Thyroid gland (tissue), 4 donors: ENCODE measurements at places on chromosomes 3 and 15. TPM values are rescaled to one million over a fixed set of nuclear protein-coding genes. Genes with fewer than 3 reads are reported as not detected.

The NT5DC2 gene
- 46.3 TPM for total RNA-seq

The ANKDD1A gene
- 5.8 TPM for total RNA-seq

The RTP1 gene
- total RNA-seq = not detected

The STAC gene
- 0.40 TPM for total RNA-seq

The MCTP2 gene
- total RNA-seq = 84.0 TPM

The CAND2 gene
- total RNA-seq = 18.0 TPM

GRCh38 chr15:74844319-74845207 lies 1.6 kb upstream of the ULK3 start:
- peaks cover 40% of the 10 kb centered on the region for H3K4me1 ChIP-seq
- no peak overlapping the region for H3K4me3 ChIP-seq
- H3K27me3 ChIP-seq = no peaks in the 10 kb centered on the region
- DNase-seq = no peak
- H3K36me3 ChIP-seq = peaks cover 10% of the 10 kb centered on the region
- H3K27ac ChIP-seq = no peak overlapping the region

DNA sequence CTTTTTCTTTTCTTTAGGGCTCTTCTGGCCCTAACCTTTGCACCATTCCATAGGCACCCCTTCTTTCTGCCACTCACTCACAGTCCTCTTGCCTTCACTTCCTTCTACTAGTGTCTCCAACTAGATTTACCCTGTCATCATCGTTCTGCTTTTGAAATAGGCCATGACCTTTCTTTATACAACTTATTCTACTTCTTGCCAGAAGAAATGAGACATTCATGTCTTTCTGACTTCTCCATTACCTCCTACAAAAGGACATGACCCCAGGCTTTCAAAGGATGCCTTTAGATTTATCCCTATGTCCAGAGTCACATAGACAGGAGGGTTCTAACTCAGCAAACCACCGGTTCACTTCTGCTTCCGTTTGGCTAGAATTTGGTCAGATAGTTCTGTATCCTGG lies 336.4 kb upstream of the LRRFIP2 start:
- H3K36me3 ChIP-seq = peaks cover 19% of the 10 kb centered on the region
- no peaks in the 10 kb centered on the region for H3K27me3 ChIP-seq
- no peak for DNase-seq
- peaks cover 58% of the 10 kb centered on the region for H3K4me1 ChIP-seq
- no peak overlapping the region for H3K4me3 ChIP-seq

- H3K4me1 ChIP-seq = peaks cover 27% of the 10 kb centered on the region
- peak; percentile 79 for DNase-seq
- H3K27me3 ChIP-seq = no peaks in the 10 kb centered on the region
Measured at GRCh38 chr15:68818066-68818768, 2.5 kb downstream of the ANP32A start.

DNA sequence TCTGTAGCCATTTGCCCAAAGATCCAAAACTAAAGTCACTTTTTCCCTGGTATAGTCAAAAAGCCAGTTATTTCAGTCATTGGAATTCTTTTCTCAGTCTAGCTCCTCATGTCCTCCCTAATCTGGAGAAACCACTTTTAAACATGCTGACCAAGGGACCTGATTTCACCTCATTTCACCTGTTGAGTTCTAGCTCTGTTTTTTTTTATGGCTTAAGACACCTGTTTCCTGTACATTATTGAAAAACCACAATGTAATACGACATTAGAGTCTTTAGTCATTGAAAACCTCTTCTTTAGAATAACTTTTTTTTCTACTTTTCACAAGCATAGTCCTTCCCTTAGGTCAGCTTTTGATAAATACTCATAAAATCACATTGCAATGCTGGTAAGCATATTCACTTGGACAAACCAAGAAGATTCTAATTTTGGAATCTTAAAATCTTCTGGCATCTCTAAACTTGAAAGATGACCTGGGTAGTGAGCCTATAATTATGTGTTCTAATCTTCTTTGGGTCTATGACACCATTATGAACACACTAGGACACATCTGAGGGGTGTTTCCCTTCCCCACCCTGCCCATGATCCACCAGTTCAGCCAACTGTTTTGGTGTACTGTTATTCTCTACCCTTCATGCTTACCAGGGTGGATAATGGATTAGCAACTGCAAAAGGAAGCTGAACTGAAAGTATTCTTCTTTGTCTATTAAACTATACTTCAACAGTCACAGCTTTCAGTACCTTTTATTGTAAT lies 103.5 kb upstream of the FXR1 start:
- DNase-seq = no peak
- H3K4me3 ChIP-seq = no peak overlapping the region
- no peaks in the 10 kb centered on the region for H3K27me3 ChIP-seq
- no peaks in the 10 kb centered on the region for H3K36me3 ChIP-seq
- no peaks in the 10 kb centered on the region for H3K4me1 ChIP-seq

DNA sequence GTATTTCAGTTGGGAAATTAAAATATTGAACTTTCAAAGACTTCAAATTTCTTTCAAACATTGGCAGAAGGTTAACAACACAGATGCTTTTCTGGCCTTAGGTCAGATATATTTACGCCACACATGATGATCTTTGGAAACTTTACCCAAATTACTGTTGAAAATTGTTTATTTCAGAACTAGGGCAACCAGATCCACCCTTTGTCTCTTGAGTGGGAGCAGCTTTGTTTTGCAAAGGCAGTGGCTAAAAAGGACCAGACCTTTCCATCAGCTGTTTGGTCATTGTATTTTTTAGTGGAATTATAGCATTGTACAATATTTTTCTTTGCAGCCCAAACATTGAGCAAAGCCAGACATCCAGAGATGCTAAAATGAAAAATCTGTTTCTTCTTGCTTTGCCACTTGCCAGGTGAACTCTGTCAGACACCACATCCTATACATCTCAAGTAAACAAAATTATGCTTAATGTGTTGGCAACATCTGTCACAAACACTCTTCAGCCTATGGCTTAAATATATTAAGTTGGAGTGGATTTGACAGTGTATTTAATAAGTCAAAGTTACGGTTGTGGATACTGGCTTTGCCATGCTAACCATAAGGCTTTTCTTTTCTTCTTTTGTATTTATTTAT lies 651.9 kb downstream of the RBMS3 start:
- no peak for DNase-seq
- H3K36me3 ChIP-seq = no peaks in the 10 kb centered on the region
- no peak overlapping the region for H3K27ac ChIP-seq
- no peak overlapping the region for H3K4me3 ChIP-seq
- no peaks in the 10 kb centered on the region for H3K27me3 ChIP-seq
- no peaks in the 10 kb centered on the region for H3K4me1 ChIP-seq

DNA sequence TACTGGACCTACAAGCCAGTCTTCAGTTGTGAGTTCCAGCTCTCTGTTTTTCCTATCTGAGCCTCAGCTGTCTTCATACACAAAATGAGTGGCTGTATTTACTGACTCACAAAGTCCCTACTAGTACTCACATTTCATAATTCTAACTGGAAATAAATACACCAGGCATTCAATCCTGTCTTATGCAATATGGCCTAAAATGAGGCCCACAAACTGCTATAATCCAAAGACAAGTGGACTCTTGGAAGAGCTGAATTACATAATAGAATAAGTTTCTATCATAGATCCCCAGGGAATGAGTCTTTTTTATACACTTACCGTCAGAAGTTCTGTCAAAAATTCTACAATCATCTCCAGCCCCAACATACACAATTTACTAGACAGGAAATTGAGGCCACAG lies 211.9 kb downstream of the LRRN1 start:
- H3K36me3 ChIP-seq = no peaks in the 10 kb centered on the region
- DNase-seq = no peak
- no peaks in the 10 kb centered on the region for H3K27me3 ChIP-seq

- no peaks in the 10 kb centered on the region for H3K36me3 ChIP-seq
- DNase-seq = no peak
- H3K27ac ChIP-seq = no peak overlapping the region
- no peaks in the 10 kb centered on the region for H3K27me3 ChIP-seq
- peaks cover 9% of the 10 kb centered on the region for H3K4me1 ChIP-seq
Measured at GRCh38 chr3:176950743-176951142, 246.5 kb downstream of the TBL1XR1 start.

DNA sequence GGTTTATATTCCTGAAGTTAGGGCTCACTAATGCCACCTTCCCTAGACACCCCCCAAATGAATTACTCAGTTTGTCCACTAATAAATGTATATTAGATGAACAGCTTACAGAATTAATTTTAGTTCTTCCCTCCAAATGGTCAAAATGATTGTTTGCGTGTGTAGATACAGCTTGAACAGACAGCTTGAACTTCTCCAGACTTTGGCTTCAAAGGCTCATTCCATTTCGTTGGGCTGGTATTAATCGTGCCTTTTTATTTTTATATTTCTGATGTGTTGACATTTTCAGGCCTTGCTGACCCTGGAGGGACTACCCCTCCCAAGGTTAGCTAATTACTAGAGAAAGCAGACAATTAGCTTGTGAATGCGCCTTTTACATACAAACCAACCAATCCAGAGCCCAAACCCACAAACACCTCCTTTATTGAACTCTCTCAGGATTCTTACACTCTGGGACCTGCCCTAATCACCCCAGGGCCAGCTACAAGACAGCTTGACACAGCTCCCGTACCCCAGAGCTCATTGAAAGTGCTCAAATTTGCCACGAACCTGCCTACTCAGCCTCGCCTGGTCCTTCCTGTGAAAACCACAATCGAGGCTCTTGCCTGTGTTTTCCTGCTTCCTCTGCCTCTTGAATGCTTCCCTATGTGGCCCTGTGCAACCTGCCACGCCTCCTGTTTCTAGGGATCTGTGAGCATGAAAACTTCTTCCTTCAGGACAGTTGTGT lies 40.3 kb downstream of the RPL22L1 start:
- no peaks in the 10 kb centered on the region for H3K27me3 ChIP-seq
- H3K4me3 ChIP-seq = no peak overlapping the region
- no peak overlapping the region for H3K27ac ChIP-seq
- no peaks in the 10 kb centered on the region for H3K36me3 ChIP-seq

GRCh38 chr3:128185630-128186447 lies 32.6 kb downstream of the EEFSEC start:
- H3K27me3 ChIP-seq = no peaks in the 10 kb centered on the region
- no peak overlapping the region for H3K27ac ChIP-seq
- H3K4me3 ChIP-seq = no peak overlapping the region
- H3K4me1 ChIP-seq = peaks cover 20% of the 10 kb centered on the region
- no peak for DNase-seq
- H3K36me3 ChIP-seq = no peaks in the 10 kb centered on the region

DNA sequence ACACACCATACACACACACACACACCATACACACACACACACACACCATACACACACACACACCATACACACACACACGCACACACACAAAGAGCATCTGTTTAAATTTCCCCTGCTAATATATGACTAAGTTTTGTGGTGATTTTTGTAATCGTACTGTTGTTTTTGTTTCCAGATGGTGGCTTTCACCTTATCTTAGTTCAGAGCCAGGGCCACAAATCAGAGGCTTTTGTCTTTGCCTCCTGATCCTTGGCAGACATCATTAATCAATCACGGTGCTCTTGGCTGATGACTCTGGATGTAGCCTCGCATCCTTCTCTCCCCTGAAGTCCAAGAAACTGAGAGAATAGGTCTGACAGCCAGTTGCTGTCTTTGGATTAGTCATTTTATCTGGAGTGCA lies 52.1 kb downstream of the EDEM1 start:
- H3K27me3 ChIP-seq = no peaks in the 10 kb centered on the region
- DNase-seq = no peak
- no peak overlapping the region for H3K4me3 ChIP-seq
- no peaks in the 10 kb centered on the region for H3K36me3 ChIP-seq
- no peak overlapping the region for H3K27ac ChIP-seq

- no peak for DNase-seq
- no peak overlapping the region for H3K27ac ChIP-seq
- no peaks in the 10 kb centered on the region for H3K36me3 ChIP-seq
- peaks cover 13% of the 10 kb centered on the region for H3K4me1 ChIP-seq
- H3K4me3 ChIP-seq = no peak overlapping the region
- H3K27me3 ChIP-seq = no peaks in the 10 kb centered on the region
Measured at GRCh38 chr3:9015250-9015649, 52.0 kb upstream of the RAD18 start.

DNA sequence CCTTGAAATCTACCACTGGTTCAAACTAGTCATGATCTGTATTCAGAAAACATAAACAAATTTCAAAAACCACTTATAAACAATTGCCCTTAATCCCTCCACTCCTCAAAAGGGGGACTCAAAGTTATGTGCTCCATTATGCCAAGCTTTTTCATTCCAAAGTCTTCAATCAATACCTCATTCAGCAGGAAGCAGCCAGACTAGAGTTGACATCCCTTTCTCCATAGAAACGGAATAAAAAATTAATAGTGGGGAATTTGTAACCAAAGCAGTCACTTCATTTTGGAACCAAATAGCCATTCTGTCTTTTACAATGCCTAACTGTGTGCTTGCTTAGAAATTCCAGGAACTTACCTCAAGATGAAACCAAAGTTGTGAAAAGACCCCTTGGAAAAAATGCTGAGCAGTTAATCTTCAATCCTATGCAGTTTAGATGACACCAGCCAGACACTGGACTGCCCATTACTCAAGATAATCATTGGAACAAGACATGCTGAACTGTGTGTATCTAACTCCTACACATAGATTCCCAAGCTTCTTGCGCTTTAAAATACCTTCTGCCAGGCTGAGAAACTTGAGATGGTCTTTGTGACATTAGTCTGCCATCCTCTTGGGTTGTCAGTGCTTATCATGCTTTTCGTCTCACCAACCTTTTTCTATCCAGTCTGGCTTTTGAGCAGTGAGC lies 406.2 kb downstream of the PLOD2 start:
- H3K4me1 ChIP-seq = no peaks in the 10 kb centered on the region
- no peak overlapping the region for H3K4me3 ChIP-seq
- no peaks in the 10 kb centered on the region for H3K27me3 ChIP-seq
- DNase-seq = no peak

- DNase-seq = peak; percentile 26
- H3K4me3 ChIP-seq = peak overlapping the region; percentile 63
- peaks cover 18% of the 10 kb centered on the region for H3K4me1 ChIP-seq
- H3K27me3 ChIP-seq = no peaks in the 10 kb centered on the region
- peak overlapping the region; percentile 93 for H3K27ac ChIP-seq
Measured at GRCh38 chr3:48088056-48088748, 72.0 kb upstream of the MAP4 start.
